Fibroblast of skin of back (primary cell): ENCODE measurements at places on chromosomes 16 and 17.

DNA sequence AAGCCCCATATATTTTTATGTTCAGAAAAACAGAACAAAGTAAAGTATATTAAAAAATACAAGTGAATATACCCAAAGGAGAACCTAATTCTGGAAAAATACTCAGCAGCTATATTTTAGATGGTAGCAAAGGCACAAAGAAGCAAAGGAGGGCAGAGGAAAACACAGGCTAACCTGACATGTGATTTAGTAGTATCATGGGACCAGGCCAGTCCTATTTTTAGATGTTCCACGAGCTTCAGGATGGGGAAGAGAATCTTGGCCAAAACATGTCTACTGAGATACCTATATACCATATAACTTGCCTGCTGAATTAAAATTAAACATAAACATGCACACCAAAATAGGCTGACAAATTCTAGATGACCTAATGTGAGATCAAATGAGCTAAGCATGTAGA is 32.9 kb downstream of the SMYD4 start:
- no peak for DNase-seq

- DNase-seq = no peak
These were observed 7.8 kb upstream of the ALOX12B start for GRCh38 chr17:8095361-8095760.

GRCh38 chr17:45924332-45924820 is 30.0 kb downstream of the MAPT start:
- no peak for DNase-seq

DNA sequence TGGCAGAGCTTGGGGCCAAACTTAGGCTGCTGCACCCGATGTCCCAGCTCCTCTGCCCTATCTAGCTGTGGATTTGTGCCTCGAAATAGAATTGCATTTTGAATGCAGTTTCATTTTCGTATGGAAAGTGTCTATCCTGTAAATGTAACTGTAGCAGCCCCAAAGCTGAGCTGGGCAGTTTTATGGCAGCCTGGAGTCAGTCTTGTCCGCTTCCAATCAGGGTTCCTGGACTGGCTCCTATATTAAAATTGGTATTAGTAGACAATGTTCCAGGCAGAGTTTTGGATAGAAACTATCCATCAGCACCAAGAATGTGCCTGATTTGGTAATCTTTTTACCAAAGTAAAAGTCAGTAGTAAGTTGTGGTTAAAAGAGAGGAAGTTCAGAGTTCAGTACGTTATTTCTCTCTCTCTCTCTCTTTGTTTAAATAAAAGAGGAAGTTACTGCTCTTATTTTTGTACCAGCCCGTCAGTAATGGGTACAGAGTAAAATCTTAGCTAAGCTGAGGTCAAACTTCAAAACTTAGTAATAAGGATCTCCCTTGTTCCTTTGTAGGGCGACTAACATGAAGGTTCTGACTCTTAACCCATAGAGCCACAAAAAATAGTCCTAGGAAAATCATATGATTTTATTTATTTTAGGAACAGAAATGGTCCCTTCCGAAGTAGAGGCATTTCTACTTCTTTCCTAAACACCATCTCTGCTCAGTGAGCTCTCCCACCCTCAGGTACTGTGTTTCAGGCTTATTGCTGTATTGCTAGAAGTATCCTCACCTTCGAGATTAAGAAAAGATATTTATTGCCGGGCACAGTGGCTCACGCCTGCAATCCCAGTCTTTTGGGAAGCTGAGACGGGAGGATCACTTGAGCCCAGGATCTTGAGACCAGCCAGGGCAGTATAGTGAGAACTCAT is 28.0 kb downstream of the PRKCB start:
- no peak for DNase-seq

GRCh38 chr17:66946251-66946650 is 18.3 kb upstream of the CACNG4 start:
- no peak for DNase-seq

DNA sequence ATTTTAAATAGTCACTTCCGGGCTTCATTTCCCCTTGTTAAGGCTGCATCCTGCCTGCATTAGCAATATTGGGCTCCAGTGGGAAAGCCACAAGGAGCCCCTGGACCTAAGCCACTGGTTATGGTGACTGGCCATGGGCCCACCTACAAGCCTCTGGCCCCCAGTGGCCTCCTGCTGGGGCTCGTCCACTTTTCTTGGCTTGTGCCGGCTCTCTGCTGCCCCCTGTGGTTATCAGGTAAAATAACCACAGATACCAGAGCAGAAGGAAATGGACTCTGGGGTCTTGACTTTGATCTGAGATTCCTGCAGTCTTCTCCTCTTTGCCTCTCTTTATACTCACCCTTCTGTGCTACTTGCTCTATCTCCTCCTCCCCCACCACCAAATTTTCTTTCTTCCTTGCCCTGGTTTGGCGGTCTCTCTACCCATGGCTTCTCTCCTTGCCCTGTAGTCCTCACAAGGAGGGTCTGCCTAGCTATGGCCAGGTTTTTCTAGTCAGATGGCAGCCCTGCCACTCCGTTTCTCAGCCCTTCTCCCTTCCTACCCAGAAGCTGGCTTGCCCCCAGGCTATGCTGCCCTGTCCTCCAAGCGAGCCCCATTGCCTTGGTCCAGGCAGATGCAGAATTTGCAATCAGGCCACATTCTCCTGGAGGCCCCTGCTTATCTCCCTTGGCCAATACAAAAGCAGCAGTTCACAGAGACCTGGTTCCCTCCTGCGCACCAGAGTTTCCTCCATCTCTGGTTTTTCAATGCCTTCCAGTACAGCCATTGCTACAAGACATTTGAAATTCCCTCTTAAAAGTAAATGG is 82.9 kb upstream of the RCVRN start:
- DNase-seq = peak; percentile 36

GRCh38 chr17:76840443-76840767 is 27.8 kb upstream of the MGAT5B start:
- DNase-seq = no peak

GRCh38 chr16:14057878-14058382 is 13.2 kb upstream of the MRTFB start:
- peak; percentile 26 for DNase-seq

DNA sequence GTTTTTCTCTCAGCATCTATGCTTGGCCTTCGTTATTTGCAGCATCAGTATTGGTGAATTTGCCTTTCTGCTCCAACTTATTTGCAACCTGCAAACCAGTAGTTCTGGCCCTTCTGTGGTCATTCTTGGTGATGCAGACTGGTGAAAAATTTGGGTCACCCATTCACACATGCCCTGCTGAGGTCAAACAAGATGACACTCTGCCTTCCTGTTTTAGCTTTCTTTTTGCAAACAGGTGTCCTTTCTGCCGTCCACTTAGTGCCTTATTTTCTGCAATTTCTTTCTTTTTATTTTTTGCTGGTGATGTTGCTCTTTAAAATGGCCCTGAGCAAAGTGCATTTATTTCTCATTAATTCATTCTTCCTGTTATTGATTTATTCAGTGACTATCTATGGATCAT is 31.3 kb downstream of the PLCG2 start:
- no peak for DNase-seq

DNA sequence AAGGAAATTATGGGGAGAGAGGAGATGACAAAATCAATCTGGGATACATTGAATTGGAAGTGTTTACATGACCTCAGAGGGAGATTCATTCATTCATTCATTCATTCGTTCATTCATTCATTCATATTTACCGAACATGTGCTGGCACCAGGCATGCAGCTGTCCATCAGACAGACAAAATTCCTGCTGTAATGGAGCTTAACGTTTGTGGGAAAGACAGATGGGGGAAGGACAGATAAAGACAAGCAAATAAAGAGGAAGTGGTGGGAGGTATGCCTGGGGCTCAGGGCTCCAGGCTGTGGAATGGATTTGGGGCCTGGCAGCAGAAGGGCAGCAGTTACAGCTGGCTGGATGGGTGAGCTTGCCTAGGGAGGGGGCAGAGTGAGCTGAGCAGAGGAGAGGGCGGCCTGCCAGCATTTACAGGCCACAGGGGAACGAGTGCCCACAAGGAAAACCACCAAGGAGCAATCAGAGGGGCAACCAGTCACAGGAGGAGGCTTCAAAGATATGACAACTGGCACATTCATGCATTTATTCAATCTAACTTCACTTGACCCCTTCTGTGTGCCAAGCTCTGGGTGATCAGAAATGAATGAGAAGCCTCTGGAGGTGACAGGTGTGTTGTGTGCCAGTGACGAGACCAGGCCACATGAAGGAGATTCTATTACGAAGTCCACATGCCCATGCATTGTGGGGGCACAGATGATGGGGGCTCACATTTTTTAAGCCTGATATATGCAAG is 48.5 kb downstream of the ARHGAP27 start:
- DNase-seq = no peak

DNA sequence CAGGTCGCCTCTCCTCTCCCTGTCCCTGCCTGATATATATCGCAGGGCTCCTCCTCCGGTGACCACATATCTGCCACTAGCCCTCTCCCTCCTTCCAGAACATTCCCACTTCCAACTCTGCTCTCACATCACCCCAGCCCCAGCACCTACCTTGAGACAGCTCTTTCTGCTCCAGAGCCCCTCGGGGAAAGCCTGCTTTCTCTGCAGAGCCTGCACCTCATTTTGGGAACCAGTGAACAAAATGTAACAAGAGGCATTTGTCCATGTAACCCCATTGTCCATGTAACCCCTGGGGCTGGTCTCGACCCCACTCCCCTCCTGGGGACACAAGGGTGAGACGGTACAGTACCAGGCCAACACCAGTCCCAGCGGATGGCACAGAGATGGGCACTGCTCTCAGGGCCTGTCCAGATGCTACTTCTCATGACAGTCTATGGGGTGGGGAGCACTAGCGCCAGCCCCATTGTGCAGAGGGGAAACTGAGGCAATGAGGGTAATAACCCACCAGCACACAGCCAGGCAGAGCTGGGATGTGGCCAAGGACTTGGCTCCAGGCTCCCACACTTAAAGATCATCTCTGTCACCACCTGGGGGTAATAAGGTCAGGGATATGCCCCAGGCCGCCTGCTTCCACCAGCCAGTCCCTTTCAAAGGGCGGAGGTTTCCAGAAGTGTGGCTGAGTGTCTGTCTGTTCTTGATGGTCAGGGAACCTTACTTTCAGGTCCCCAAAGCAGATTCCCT is 42.9 kb downstream of the TBC1D16 start:
- peak; percentile 13 for DNase-seq

DNA sequence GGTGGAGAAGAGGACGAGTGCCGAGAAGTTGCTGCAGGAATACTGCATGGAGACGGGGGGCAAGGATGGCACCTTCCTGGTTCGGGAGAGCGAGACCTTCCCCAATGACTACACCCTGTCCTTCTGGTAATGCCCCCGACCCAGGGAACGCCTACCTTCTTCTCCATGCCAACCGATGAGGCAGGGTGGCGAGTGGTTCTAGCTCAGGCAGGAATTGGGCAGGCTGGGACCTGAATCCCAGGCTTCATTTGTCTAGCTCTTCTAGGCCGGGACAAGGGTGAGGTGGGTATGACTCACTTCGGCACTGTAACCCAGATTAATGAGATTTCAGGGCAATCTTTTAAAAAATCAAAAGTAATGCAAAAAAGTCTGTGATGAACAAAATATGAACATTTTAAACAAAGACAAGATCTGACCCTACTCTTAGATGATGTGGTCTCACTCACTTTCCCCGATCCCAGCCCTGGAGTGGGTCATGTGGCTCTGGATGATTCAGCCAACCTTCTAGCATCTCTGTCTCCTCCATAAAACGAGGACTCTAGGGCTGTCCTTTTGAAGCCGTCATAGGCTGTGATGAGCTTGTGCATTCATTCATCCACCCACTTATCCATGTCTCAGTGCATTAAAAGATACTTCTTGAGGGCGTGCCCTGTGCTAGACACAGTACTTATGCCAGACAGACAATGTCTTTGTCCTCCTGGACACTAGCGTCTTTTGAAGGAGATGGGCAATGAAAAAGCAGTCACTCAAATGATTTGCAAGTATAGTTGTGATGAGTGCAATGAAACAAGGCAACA is 102.6 kb downstream of the SDR42E1 start:
- DNase-seq = no peak

- DNase-seq = no peak
These were observed 9.6 kb upstream of the SPNS2 start for GRCh38 chr17:4488989-4489595.

GRCh38 chr17:37789771-37790541 is 45.1 kb upstream of the HNF1B start:
- DNase-seq = no peak

GRCh38 chr17:74117999-74118421 is 85.5 kb upstream of the RPL38 start:
- DNase-seq = peak; percentile 8

DNA sequence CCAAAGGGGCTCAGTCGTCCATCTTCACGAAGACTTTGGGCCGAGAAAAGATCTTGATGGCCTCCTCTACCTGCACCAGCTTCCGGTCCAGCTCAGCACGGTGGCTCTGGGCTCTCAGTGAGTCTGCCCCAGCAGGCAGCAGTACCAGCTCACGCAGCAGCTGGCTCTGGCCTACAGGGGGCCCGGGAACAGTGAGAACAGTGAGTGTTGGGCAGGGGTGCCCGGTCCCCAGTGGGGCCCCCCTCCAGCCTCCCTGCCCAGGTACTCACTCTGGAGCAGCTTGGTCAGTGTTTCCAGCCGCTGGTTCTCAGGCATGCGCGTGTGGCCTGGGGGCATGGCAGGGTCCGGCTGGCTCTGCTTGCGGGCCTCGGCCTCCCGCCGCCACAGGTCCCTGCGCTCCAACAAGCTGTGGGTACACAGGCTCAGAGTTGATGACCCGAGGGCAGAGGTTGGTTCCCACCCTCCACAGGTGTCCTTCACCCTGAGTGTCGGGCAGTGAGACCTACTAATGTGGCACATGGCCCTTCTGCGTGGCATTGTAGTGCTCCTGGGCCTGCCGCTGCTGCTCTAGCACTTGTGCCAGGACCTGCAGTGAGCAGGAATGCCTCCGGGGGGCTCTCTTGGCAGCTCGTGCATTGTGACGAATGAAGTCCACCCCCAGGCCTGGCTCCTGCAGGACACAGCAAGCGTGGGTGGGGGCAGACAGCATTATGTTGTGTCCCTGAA is 2.6 kb downstream of the PARD6A start:
- DNase-seq = no peak

DNA sequence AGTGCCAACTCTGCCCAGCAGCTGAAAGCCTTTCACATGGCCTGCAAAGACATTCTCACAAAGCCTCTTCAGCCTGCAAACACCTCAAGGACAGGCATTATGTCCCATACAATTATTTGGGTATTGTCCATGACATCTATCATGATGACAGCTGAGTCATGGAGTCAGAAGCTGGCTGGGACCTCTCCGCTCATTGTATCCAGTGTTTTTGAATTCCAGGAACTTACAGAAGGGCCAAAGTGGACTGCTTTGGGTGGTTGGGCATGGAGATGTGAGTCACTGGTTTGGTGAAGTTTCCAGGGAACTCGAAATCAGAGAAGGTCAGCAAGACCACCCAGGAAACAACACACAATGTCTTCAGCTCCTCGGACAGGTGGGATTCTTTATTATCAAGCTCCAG is 188.6 kb upstream of the CCL2 start:
- DNase-seq = no peak
